ENCODE measurements at places on chromosomes 3 and 15. TPM values are rescaled to one million over a fixed set of nuclear protein-coding genes. Genes with fewer than 3 reads are reported as not detected.

- no peak for DNase-seq
These were observed 43.3 kb downstream of the ADPGK start for GRCh38 chr15:72740219-72740618.

DNA sequence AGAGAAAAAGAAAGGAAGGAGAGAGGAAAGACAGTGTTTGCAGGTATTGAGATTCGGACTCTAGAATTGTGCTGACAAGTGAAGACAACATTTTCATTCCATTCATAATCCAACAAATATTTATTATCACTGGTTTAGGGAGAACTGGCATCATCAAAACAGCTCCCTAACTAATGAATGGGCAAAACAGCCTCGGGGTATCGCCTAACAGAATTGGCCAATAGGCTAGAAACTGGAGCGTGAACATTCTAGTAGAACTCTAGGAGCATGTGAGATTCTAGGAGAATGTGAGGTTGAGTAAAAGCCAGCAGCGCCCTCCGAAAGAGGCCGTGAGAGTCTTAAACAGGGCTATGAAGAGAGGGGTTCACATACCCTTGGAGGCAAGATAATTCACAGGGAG, 221.8 kb upstream of the WNT5A start:
- DNase-seq, result no peak

The DCLK3 gene
- not detected for total RNA-seq

DNA sequence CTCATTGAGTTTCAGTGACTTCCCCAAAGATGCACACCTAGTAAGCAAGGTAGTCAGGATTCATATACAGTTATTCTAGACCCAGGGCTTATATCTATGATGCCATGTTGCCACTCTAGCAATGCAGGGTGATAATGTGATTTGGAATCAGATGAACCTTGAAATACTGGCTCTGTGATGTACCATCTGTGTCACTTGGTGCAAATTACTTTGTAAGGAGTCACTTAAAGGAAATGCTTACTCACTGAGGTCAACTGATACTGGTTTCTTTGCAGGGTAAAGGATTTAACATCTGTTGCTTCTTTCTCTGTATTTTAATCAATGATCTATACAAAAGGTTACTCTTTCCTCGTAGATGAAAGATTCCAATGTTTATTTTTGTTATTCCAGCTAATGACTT, 10.8 kb downstream of the ASB14 start:
- no peak for DNase-seq

DNA sequence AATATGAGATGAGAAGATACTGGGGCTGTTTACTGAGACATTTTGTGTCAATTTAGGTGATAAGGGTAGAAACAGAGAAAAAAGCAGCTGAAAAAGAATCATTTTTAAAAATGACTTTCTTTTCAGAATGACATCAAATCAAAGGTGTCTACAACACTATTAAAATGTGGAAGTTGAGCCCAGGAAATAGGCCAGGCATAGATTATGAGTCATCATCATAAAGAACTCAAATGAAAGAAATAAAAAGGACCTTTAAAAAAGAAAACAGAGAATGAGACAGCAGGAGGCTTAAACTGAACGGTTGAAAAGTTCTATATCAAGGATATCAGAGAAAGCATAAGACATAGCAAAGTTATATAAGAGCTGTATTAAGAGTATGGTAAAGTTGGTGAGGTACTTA, 442.5 kb downstream of the CNTN6 start:
- no peak for DNase-seq

DNA sequence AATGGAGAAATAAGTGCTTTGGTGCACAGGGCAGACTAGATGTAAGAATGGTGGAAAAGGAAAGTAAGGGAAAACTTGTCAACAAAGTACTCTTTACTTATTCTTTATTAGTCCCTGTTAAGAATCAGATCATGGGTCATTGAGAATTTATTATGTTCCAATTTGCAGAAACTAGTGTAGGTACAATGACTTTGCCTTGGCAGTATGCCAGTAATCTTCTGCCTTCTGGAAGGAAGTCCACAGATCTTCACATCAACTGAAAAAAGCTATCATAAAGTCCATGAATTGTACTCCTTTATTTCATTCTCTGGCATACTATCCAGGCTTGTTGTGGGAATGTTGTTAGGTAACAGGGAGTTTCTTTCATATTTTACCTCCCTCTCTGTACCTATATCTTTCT, 88.2 kb upstream of the FLNB start:
- no peak for DNase-seq

DNA sequence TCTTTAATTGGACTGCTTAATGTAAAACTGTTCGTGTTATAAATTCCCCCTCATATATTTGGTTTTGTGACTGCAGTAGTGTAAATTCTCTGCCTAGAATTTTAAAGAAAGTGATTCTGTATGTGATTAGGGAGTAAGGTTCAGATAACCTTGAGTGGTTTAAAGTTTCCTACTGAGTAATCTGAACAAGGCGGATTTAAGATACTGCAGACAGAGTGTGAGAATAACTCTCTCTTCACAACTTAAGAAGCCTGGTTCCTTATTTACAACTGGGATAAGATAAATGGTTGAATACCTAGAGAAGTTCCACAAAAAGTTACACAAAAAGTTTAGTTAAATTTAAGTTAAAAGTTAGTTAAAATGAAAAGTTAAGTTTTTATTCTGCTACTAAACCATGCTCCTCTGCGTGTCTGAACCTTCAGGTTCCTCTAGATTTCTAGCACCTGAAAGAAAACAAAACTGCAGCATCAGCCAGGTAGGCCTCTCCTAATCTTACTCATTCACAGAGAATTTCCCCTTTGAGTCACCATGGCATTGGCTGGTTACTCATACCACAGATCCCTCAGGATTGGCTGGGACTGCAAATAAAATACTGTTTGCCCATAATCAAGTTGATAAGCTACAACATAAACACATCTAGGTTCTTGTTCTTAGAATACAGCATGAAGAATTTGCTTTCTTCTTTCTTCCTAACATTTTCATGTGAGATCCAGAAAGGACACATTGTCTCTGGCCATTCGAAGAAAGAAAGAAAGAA, at the start of gene ARL14:
Gene ARL14 (plus strand): TSS at position 614 of the 757 bp plus-strand sequence. CDS start 187 bp downstream, outside the sequence.
- peak; percentile 74 for DNase-seq

GRCh38 chr3:172305552-172305951, 142.7 kb downstream of the GHSR start:
- DNase-seq, result no peak

DNA sequence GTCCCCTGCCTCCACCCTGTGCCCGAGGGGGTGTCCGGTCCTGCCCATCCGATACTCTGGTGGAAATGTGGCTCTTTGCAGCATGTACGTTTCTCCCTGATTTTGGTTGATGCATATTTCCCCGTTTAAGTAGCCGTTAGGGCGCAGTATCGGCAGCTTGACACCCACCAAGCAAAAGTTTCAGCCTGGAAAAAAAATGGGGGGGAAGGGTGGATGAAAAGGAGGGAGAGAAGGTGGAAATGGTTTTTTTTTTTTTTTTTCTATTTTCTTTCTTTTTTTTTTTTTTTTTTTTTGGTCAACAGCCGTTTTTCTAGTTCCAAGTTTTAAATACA, 1.3 kb downstream of the RAP2B start:
- peak; percentile 27 for DNase-seq

The CPNE9 gene
- not detected for total RNA-seq

DNA sequence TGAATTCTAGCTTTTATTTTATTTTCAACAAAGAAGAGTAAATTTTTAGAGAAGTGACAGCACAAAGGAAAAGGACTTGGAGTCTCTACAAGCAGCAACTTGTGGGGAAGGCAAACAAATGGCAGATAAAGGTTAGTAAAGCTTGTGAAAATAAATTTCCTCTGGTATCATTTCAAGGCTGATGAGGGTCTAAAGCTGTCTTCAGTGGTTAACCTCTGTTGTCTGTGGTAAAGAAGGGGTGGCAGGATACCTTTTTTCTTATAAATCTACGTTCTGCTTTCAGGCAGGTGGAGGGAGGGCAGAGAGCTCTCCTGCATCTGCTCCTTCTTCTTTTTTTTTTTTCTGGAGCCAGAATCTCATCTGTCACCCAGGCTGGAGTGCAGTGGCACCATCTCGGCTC, 50.5 kb downstream of the NMD3 start:
- no peak for DNase-seq

The SLC6A1 gene
- total RNA-seq, result not detected

Measured in H4 (cell line).